Small intestine (tissue), 16 donors: ENCODE measurements at places on chromosomes 6 and 20. TPM values are rescaled to one million over a fixed set of nuclear protein-coding genes. Genes with fewer than 3 reads are reported as not detected.

DNA sequence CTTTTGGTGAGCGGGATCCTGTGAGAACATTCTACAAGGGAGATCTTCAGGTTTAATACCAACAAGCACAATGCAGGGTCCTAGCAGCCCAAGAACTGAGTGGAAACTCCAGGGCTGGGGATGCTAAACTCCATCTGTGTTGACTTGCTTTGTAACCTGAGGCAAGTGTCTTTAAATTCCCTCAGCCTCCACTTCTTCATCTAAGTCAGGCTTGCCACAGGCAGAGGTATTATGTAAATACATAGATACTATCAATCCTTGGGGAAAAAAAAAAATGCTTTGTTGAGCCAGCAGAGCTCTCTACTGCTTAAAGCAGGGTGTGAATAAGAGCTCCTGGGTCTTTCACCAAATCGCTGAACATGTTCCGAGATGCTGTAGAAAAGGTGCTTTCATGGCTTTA lies 114.2 kb upstream of the PHACTR1 start:
- no peak for DNase-seq

- DNase-seq, result no peak
Measured at GRCh38 chr20:64113796-64114355, 6.5 kb upstream of the NPBWR2 start.

- no peak for DNase-seq
Measured at GRCh38 chr6:134593887-134594286, 276.0 kb upstream of the SGK1 start.

DNA sequence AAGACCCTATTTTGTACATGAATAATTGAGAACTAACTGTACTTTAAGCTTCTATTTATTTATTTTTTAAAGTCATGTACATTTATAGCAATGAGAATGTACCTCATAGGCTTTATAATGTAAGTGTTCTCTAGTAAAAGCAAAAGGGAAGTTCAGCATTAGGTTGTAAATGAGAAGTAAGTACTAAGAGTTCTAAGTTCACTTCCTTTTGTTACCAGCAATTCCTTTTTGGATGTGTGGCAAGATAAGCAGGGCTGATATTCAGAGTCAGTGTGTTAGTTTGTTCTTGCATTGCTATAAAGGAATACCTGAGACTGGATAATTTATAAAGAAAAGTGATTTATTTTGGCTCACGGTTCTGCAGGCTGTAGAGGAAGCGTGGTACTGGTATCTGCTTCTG lies 54.0 kb upstream of the CCN2 start:
- DNase-seq, result peak; percentile 53

DNA sequence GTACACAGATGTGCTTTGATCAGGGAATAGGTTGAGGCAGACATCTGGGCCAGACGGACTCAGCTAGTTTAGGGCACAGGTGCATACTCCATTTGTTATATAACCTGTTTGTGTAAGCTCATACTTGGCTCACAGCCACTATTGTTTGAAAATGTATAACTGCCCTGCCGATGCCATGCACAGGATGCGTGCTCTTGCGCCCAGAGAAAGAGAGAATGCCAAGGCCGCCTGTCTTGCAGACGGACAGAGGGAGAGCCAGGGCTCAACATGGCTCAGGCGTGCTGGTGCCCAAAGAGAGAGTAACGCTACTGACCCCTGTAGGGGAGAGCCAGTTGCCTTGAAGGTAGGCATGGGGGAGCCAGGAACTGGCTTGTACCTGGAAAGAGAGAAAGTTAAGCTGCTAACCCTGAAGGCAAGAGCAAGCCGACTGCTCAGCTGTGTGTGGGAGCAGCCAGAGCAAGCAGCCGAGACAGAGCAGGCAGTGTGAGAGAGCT lies 57.7 kb downstream of the FAM229B start:
- no peak for DNase-seq

- no peak for DNase-seq
Measured at GRCh38 chr6:152981989-152982903, 595 bp downstream of the FBXO5 start.

DNA sequence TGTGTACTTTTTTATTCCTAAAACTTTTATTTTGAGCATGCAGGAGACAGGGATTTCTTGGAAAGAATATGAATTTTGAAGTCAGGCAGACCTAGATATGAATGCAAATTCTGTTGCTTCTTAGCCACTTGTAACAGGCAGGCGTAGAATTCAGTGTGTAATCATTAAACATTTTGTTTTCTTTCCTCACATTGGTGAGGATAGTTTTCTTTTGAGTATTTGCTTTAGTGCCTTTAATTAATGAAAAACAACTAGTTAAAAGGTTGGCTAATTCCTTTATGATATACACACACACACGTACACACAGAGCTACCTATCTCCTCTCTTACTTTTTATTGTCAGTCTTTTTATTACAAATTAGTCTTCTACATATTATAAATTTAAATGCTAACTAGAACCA lies 342.3 kb downstream of the CDKAL1 start:
- DNase-seq, result no peak

DNA sequence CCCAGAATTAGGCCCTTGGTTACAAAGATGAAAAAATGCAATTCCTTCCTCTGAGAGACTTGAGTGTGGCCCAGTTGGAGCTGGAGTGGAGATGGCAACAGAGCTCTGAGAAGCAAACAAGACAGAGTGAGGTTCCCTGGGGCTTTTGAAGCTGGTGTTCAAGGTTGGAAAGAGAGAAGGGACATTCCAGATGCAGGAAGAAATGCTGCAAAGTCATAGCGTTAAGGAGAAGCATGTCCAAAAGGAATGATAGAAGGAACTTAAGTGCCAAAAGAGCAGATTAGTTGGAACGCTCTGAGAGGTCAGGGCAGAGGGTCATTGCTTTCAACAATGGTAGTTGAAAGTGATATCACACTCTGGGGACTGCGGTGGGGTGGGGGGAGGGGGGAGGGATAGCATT lies 251.8 kb downstream of the TBC1D7 start:
- DNase-seq, result no peak

- no peak for DNase-seq
Measured at GRCh38 chr20:17471606-17472187, 59.5 kb downstream of the BFSP1 start.

GRCh38 chr20:5447188-5447587 lies 130.4 kb upstream of the PROKR2 start:
- no peak for DNase-seq

GRCh38 chr20:18919996-18920395 lies 106.4 kb downstream of the SCP2D1 start:
- DNase-seq, result no peak

DNA sequence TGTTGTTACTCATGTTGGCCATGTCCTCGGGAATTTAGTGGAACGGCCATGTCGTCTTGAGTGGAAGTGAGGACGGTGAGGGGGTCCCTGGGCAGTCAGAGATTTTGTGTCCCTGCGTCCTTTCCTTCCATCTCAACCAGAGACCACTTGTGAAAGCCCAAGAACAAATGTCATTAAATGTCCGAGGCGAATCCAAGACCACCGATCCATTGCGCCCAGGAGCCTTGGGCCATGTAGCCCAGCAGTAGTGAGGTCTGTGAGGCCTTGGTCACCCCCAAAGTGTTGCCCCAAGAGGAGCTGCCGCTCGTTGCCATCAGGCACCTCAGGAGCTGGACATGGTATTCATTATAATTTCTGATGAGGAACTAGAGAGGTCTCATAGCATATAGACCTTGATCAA lies 17.4 kb upstream of the MICB start:
- no peak for DNase-seq

- peak; percentile 39 for DNase-seq
Measured at GRCh38 chr20:53157443-53158408, 185.6 kb downstream of the TSHZ2 start.

DNA sequence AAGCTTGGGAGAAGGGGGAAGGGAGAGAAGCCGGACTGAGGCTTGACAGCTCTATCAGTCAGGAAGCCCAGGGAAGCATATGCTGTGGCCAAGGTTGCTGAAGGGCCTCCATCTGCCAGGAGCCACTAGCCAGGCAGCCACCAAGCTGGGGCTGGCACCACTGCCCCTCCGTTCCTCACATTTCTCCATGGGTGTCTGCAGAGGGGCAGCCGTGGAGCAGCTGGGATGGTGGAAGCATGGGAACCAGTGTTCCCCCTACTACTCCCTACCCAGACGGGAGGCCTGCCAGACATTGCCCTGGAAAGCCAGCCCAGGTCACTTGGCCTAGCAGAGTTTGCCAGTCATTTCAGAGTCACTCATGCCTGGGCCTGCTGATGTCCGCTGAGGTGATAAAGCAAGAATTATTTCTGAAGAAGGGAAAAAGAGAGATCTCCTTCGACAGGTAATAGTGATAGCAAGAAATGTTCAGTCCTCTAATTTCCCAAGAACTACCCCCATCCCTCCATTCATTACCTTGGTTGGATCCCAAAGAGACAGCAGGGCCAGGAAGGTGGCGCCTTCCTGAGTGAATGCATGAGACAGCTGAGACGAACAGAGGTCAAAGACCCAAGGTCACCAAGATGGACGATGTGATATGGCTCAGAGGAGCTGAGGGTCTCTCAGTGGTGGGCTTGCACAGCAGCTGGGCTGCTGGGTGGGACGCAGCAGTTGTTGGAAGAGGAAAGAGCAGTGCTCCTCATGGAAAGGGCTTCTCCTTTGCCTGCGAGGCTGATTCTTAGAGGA lies 21.9 kb downstream of the SNPH start:
- no peak for DNase-seq

GRCh38 chr20:61956396-61957342 lies 109.0 kb downstream of the TAF4 start:
- DNase-seq, result peak; percentile 9

- peak; percentile 44 for DNase-seq
Measured at GRCh38 chr20:54086507-54087039, 16.2 kb upstream of the BCAS1 start.

DNA sequence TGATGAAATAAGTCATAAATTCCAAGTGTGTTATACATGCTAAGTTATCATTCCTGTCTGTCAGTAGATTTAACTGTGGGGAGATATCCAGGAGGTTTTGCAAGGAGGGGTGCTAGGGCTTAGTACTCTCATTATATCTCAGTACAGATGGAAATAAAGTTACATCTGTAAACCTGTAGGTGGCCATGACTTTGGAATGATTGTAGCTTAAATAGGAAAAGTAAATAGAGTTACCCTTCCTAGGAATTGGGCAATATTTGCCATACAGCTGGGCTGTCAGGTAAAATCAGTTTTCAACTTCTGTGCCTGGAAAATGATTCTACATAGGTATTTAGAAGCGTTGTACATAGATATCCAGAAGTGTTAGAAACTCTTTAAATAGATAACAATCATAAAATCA lies 19.8 kb upstream of the TGM3 start:
- DNase-seq, result no peak

DNA sequence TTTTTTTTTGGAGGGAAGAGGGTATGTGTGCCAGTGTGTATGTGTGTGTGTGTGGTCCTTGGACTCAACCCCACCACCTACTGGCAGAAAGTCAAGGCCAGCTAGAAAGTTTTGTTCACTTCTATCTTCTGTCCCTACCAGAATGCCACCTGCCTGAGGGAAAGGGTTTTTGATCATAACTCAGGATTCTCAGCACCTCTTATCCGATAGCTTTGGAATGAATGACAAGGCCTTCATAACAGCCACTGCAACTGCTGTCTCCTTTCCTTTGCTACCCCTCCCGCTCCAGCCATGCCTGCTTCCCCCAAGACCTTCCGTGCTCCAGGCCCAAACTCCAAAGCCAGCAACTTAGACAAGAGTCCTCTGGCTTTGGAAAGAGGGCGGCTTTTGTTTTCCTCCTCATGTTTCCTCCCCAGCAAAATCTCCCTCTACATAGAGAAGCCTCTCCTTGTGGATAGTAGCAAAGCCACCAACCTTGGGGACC lies 18.7 kb downstream of the BTN3A1 start:
- DNase-seq, result peak; percentile 48

DNA sequence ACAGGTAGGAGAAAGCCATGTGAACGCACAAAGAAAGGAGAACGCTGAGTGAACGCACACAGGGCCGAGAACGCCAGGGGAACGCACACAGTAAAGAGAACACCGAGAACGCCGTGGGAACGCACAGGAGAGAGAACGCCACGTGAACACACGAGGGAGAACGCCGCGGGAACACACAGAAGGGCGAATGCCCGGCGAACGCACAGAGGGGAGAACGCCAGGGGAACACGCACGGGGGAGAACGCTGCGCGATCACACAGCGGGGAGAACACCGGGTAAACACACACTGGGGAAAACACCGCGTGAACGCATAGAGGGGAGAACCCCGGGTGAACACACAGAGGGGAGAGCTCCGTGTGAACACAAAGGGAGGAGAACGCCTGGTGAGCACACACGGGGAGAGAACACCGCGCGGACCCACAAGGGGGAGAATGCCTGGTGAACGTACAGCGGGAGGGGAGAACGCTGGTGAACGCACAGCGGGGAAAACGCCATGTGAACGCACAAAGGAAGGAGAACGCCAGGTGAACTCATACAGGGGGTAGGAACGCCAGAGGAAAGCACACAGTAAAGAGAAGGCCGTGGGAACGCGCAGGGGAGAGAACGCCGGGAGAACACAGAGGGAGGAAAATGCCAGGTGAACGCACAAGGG lies 55.3 kb downstream of the RNASET2 start:
- DNase-seq, result no peak

DNA sequence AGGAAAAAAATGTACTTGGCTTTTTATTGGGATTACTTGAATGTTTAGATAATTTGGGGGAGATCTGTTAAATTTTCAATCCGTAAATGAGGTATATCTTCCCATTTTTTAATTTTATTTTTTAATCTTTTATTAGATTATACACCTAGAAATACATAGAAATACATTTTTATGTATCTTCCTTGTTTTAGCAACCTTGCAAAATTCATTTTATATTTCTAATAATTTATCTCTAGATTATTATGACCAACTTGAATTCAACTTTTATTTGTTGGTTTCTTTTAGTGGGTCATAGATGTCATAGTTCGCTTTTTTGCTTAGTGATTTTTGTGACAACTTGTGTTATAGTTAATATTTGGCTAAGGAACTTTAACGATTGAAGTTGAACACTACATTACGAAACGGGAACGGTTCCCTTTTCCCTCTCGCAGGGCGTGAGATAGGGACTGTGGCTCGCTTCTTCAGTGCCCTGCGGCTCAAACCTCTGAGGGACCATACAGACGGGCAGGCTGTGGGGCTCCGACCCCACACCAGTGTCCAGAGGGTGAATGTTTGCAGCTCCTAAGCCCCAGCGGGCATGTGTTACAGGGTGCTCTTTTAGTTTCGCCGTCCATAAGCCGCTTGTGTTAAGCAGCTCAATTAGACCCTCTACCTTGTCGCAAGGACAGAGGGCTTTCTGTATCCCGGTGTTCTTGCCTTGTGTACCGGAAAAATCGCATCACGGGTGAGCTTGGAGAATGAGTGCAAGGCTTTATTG lies 53.8 kb downstream of the PRND start:
- no peak for DNase-seq

GRCh38 chr6:69866351-69866769 lies at the start of gene COL19A1:
Gene COL19A1 (plus strand): TSS chr6:69866556. CDS start chr6:69879568, 13,012 bp downstream.
- DNase-seq, result peak; percentile 2

IPCEF1 gene
- 0.76 TPM for polyA plus RNA-seq

ADTRP gene
- polyA plus RNA-seq, result 53.5 TPM

ARHGAP18 gene
- polyA plus RNA-seq, result 46.7 TPM

HSPA12B gene
- not detected for polyA plus RNA-seq

DCBLD1 gene
- polyA plus RNA-seq, result 23.4 TPM

LINC00237 gene
- polyA plus RNA-seq, result not detected

POU5F1 gene
- 8.7 TPM for polyA plus RNA-seq

CDH4 gene
- 0.27 TPM for polyA plus RNA-seq

KATNA1 gene
- 18.4 TPM for polyA plus RNA-seq

PIGT gene
- polyA plus RNA-seq, result 119 TPM

RHAG gene
- not detected for polyA plus RNA-seq

SLC22A23 gene
- 38.3 TPM for polyA plus RNA-seq

BPIFB2 gene
- polyA plus RNA-seq, result not detected
